Foreskin keratinocyte (primary cell): ENCODE measurements at places on chromosomes 12 and 14.

DNA sequence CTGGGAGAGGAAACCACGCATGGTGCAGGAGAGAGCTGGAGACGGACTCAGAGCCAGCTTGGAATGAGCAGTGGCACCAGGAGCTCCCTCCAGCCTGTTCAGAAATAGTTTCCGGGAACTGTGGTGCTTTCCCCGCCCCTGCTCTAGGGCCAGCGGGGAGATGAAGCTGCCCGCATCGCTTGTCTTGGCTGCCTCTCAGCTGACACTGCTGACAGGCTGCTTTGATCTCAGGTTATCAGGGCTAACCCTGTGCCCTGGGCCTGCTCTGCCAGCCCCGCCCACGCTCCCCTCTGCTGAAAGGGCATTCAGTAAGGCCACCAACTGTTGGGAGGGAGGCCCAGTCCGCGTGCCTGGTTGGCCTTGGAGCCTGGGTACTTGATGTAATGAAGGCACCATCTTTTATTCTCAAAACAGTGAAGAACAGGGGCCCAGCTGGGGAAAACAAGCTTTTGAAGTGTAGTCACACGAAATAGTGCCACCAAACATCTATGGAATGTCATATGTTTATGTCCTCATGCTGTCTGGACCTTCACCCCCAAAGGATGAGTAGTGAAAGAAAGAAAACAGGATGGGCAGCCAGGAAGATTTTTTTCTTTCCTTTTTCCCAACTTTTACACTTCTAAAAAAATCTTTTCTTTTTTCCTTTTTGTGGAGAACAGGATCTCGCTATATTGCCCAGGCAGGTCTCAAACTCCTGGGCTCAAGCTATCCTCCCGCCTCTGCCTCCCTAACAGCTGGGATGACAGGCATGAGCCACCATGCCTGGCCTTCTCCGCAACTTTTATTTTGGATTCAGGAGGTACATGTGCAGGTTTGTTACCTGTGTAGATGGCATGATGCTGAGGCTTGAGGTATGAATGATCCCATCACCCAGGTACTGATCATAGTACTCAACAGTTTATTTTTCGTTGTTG is 115.9 kb upstream of the TBX3 start:
- no peak for DNase-seq

- DNase-seq, result no peak
These were observed 21.6 kb downstream of the C12orf71 start for GRCh38 chr12:27060740-27061139.

DNA sequence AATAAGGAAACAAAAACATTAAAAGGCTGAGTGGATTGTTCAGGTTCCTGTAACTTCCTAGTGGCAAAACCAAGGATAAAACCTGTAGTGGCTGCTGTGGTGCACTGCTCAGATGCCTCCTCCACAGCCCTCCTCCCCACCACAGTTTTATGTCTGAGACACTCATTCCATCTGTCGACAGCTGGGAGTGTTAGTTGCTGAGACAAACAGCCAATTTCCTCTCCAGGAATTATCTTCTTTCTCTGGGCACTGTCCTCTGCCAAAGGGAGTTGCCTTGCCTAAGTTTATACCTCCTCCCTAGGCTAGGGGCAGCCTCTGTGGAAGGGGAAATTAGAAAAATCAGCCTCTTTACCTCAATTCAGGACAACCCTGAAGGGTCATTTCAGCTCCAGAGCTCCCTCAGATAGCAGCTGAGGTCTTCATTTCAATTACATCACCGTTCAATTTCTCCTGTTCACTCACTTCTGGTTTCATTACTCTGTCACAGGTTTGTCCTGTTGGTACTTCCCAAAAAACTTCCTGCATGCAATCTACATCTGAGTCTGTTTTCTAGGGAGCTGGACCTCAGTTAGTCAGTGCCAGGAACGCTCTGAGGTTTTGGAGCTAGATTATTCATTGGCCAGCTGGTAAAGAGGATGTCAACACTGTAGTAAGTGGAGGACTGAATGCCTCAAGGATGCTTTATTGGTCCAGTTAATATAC is 74.9 kb upstream of the ATP2B1 start:
- no peak for DNase-seq

GRCh38 chr14:85527006-85527405 is 2.9 kb upstream of the FLRT2 start:
- peak; percentile 70 for DNase-seq

DNA sequence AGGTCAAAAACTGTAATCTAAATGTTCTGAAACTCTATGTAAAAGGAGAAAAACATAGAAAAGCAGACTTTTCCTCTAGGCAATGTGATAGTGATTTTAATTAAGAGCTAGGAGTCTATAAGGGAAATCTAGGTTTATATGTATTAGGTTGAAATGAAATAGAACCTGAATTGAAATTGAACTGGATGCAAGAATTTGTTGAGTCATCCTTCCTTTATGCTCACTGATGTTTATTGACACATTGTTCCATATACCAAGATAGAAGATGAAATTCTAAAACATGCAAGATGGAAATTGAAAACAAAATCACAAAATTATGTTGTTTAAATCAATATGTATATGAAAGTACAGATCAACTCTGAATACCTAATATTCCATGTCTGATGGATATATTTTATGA is 170.4 kb upstream of the FLRT2 start:
- no peak for DNase-seq

- DNase-seq, result no peak
These were observed 68.2 kb upstream of the CLMN start for GRCh38 chr14:95387826-95388445.

- DNase-seq, result no peak
These were observed 11.4 kb downstream of the AGAP2 start for GRCh38 chr12:57726884-57727757.

GRCh38 chr14:68362846-68363245 is 430.0 kb downstream of the ZFP36L1 start:
- no peak for DNase-seq
